OCI-M1 (cell line): ENCODE measurements at places on chromosomes 7 and 10.

- DNase-seq = no peak
These were observed 126.4 kb downstream of the RNLS start for GRCh38 chr10:88456730-88457129.

DNA sequence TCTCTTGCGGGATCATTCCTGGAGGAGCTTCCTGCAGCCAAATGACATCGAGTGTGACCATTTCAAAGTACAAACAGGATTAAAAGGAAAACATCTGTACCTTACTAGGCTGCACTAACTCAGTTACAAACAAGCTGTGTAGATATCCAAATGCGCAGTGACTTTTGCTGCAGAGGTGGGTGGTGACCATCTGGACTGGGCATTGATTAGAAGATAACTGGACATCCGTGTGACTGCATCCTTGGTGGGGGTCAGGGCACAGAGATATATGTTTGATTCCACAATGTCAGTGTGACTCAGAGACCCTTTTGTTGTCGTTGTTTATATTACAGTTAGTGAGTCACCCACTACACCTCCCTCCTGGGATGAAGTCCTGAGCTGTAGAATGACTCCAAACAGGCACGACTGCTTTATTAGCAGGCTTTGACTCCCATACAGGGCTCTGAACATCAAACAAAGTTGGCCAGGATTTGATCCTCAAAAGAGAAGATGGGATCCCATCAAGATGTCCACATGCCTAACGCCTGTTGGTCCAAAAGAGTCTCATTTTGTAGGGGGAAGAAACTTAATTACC, 56.7 kb upstream of the SDK1 start:
- DNase-seq = no peak

- DNase-seq = no peak
These were observed 3.2 kb downstream of the ZNF853 start for GRCh38 chr7:6618621-6619020.

DNA sequence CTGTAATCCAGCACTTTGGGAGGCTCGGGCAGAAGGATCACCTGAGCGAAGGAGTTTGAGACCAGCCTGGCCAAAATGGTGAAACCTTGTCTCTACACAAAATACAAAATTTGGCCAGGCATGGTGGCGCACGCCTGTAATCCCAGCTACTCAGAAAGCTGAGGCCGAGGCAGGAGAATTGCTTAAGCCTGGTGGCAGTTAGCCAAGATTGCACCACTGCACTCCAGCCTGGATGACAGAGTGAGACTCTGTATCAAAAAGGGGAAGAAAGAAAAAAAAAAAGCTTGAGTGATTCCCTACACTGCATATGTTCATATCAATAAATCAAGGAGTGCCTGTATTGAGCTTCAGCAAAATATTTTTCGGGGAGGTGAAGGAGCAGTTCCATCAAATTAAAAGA, 45.8 kb upstream of the SRRM3 start:
- DNase-seq = peak; percentile 94

GRCh38 chr10:96705134-96705533, 15.2 kb downstream of the PIK3AP1 start:
- peak; percentile 86 for DNase-seq

- no peak for DNase-seq
These were observed 6.6 kb upstream of the ATP6V0A4 start for GRCh38 chr7:138804618-138805017.

GRCh38 chr7:35871856-35872255, 71.0 kb downstream of the SEPTIN7 start:
- DNase-seq = no peak

DNA sequence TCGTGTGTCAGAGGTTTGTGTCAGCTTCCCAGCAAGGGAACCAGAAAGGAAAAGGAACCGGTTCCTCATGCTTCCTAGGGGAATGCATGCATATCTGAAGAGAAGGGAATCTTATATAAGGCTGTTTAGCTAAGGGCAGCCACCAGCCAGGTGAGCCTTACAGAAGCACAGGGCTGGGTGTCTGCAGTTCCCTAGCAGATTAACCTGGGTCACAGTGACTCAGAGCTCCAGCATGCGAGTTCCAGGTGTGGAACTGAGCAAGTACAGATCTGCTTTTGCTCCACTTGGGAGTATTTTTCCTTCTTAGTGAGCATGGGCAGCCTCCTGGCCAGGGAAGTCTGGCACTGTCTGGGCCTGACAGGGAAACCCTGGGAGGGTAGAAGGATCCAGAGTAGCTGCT, 957 bp upstream of the ANKRD2 start:
- DNase-seq = no peak

GRCh38 chr7:73799282-73800141, 29.4 kb upstream of the CLDN3 start:
- no peak for DNase-seq

GRCh38 chr7:67725423-67725822, 728.8 kb downstream of the TYW1 start:
- DNase-seq = no peak

GRCh38 chr10:88913127-88913526, 33.1 kb downstream of the STAMBPL1 start:
- no peak for DNase-seq

DNA sequence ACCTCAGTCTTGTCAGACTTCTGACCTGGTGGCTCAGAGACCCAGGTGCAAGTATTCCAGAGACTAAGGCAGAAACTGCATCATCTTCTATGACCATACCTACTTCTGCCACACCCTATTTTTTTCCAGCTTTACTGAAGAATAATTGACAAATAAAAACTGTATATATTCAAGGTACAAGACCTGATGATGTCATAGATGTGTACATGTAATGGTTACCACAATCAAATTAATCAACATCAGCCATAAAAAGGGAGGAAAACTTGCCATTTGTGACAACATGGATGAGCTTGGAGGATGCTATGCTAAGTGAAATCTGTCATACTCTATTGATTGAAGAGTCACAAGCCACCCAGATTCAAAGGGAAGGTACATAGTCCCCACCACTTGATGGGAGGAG, 815.6 kb downstream of the SORCS1 start:
- no peak for DNase-seq

- no peak for DNase-seq
These were observed 26.0 kb downstream of the ADD3 start for GRCh38 chr10:110033701-110034235.

DNA sequence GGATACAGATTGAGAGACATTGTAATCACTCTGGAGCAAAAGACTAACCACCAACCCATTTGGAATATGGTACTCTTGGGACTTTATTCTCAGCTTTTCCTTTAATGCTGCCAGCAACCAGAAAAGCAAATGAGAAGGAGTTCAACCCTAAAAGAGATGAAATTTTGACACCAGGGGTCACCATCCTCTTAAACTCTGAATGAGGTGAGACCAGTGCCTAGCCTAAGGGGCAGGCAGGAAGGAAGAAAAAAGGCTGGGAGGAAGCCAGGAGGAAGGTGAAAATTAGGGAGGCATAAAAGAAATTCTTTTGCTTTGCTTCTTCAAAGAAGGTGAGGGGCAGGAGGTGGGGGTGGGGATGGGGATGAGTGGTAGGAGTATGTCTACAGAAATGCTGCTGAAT, 135.8 kb downstream of the JAZF1 start:
- DNase-seq = no peak

DNA sequence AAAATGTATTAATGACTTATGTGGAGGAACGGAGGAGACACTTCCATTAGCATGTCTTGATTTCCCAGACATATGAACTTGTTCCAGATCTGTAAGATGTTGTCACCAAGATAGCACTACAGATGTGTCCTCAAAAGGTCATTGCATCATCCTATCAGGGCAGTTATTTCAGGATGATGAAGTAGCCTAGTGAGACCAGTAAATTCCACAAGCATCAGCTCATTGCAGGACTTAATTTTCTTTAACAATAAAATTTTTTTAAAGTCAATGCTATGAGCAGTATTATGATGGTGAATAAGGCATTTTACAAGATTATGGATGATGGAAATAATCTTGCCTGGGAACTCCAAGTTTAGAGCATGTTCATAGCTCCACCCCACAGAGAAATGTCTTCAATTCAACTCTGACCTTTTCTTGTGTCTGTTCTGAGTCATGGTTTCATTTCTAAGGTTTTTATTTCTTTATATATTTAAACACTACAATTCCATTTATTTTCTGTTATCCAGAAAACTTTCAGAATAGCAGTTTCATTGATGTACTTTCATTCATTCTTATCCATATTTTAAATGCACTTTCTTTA, 1203.3 kb upstream of the CELF2 start:
- DNase-seq = no peak

DNA sequence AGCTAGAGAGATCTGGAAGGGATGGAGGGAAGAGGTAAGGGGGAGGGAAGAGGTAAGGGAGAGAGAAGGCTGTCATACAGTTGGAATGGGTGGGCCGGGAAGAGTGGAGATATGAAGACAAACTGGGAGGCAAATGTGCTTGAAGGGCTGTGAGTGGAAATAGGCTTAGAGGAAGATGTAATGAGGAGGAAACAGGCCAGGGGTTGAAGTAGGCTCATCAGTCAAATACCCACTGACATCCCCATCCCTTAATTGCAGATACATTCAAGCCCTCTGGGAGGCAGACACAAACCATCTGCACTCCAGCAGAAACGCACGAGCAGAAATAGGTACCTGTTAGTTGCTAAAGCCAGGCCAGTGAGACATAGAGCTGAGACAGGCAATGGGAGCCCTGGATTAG, 2.1 kb downstream of the SYNPO2L start:
- peak; percentile 68 for DNase-seq

DNA sequence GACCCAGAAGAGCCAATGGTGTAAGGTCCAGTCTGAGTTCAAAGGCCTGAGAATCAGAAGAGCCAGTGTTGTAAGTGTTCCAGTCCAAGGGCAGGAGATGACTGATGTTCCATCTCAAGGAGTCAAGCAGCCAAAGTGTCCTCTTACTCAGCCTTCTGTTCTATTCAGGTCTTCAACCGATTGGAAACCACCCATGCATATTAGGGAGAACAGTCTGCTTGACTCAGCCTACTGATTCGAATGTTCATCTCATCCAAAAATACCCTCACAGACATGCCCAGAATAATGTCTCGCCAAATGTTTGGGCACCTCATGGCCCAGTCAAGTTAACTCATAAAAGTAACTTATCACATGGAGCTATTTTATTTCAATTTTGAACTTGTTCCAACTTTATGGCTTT, 2.9 kb upstream of the WDFY4 start:
- DNase-seq = no peak

DNA sequence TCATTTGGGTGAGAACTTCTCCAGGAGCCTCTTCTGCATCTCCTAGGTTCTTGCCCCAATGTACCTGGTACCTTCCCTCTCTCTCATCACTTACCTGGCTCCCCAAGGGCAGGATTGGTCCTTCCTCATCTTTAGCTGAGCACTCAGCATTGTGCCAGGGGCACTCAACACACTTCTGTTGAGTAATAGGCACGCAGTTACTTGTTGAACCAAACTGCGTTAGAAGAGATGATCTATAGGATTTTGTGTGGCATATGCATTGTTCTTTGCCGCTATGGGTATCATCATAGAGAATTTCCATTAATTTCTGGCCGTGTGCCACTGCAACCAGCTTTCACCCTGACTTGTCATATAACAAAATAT, 16.4 kb downstream of the TBXAS1 start:
- DNase-seq = no peak

GRCh38 chr10:35783305-35783838, 141.3 kb upstream of the FZD8 start:
- no peak for DNase-seq

GRCh38 chr10:65907199-65907712, 1018.6 kb upstream of the LRRTM3 start:
- no peak for DNase-seq

- DNase-seq = no peak
These were observed 14.0 kb downstream of the FAM241B start for GRCh38 chr10:69643779-69644657.

- no peak for DNase-seq
These were observed 176.4 kb downstream of the THSD7A start for GRCh38 chr7:11655642-11656041.

- no peak for DNase-seq
These were observed 77.5 kb downstream of the CDK6 start for GRCh38 chr7:92758796-92759431.

DNA sequence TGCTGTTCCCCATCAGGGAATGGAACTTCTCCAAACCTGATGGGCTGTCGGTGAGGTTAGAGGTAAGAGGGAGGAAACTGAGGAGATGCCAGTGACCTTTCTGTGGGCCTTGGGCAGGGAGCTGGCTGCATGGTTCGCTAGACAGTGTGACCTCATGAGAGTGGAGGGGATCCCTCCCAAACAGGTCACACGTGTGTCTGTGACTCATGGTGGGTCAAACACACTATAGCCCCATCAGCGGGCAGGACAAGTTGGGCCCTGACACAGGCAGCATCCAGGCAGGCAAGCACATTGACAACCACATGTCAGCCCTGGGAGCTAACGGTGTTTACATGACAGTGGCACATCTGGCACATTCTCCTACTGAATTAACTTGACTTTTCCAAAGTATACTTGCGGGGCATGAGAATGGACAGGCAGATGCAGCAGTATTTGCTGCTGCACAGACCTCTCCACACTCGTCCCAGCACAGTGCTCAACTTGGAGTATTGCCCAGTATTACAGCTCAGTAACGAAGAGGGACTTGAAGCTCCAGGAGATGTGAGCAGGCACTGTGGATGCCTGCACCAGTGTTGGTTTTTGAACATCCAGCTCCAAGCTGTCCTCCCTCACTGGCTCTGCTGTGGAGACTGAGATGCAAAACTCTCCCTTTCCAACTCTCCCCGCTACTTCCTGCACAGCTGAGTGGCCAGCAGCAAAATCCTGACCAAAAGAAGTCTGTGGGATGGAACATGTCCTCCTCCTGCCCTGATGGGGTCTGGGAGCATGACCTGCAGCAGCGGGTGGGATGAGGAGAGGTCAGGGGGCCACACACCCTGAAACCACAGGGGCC, 199.6 kb downstream of the WDR37 start:
- DNase-seq = no peak

GRCh38 chr7:41047789-41048191, 655.1 kb downstream of the INHBA start:
- no peak for DNase-seq
